GM12892 (cell line): ENCODE measurements at places on chromosomes 16 and 17.

GRCh38 chr17:6421700-6422604 is 13.0 kb downstream of the AIPL1 start:
- DNase-seq = peak; percentile 78

- DNase-seq = no peak
Measured at GRCh38 chr16:78441298-78441697, 341.8 kb downstream of the WWOX start.

DNA sequence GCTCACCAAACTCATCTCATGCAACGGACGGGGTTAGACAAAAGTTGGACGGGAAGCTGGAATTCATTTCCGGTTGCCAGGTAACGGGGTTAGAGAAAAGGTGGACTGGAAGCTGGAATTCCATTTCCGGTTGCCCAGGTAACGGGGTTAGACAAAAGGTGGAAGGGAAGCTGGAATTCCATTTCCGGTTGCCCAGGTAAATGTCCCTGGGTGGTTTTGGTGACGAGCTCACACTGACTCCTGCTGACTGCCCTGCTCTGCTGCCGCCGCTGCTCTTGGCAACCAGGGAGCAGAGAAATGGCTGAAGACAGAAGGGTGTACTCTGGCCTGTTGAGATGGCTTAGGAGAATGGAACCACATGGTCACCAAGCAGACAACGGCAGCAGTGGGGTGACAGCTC is 170.3 kb upstream of the RPH3AL start:
- no peak for DNase-seq

DNA sequence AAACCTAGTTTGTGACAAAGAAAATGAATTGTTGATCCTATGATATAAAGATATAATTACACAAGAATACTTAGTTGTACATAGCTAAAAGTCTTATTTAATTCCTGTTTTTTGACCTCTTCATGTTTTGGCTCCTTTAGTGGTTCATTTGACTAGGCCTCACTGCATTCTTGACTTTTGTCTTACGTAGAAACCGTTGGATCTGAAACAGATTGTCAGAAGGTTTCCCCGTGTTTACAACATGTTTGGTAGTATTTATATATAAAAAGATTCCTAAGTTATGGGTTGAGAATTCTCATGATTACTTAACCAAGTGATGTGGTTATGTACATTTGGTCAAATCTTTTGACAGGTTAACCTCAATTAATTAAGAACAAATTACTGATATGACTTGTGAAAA is 162.8 kb downstream of the BCAS3 start:
- no peak for DNase-seq

DNA sequence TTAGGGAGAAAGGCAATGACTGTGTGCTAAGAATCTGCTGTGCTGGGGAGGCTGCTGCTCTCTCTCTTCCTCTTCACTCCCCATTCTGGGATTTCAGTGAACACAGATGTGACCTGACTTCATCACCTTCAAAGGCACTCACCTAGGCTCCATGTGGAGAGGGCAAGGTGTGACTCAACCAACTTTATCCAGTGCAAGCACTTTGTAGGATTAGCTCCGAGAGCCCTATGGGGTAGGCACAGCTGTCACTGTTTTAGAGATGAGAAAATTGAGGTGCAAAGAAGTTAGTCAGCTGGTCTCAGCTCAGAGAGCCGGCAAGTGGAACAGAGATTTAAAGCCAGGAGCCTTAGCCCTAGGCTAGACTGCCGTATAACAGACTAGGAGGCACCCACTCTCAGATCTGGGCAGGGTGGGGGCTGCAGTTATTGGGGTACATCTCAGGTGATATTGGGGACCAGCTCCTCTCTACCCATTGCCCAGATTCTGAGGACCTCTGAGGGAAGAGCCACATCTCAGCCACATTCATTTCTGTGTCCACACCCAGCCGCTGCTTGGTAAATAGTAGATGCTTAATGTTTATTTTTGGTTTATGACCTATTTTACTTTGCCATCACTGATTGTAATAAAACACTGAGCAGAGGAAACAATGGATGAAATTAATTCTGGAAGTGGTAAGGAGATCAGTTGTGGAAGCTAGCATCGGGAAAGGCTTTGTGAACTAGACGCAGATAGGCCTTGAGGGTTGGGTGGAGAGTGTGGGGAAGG is 138.8 kb downstream of the CCDC182 start:
- DNase-seq = no peak

DNA sequence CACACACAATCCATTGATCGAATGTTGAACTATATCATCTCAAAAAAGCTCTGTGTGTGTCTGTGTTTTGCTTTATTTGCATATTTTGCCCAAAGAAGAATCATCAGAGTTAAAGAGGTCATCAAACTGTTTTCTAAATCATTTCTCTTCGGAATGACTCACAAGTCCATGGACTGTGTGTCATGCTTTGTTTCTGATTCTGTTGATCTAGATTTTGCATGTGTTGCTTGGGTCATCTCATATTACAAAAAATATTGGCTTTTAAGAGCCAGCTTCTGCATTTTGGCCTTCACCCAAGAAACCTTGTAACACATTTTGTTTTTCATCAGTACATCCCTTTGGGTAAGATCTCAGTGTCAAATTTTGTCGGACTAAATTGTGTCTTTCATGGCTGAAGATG is 471.2 kb upstream of the HSBP1 start:
- DNase-seq = no peak
